ENCODE measurements at places on chromosomes 3 and 15.

GRCh38 chr15:73051391-73051806, 864 bp upstream of the NEO1 start:
- no peak for DNase-seq

DNA sequence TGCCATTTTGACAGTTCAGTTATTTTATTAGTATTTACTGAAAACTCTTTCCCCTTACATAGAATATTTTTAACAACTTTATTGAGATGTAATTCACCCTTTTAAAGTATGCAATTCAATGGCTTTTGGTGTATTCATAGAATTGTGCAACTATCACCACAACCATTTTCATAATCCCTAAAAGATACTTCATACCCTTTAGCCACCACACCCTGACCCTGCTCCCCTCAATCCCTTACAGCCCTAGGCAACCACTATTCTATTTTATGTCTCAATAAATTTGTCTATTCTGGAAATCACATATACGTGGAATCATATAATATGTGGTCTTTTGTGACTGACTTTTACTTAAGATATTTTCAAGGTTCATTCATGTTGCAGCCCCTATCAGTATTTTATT, 29.7 kb downstream of the TEX9 start:
- DNase-seq, result no peak

DNA sequence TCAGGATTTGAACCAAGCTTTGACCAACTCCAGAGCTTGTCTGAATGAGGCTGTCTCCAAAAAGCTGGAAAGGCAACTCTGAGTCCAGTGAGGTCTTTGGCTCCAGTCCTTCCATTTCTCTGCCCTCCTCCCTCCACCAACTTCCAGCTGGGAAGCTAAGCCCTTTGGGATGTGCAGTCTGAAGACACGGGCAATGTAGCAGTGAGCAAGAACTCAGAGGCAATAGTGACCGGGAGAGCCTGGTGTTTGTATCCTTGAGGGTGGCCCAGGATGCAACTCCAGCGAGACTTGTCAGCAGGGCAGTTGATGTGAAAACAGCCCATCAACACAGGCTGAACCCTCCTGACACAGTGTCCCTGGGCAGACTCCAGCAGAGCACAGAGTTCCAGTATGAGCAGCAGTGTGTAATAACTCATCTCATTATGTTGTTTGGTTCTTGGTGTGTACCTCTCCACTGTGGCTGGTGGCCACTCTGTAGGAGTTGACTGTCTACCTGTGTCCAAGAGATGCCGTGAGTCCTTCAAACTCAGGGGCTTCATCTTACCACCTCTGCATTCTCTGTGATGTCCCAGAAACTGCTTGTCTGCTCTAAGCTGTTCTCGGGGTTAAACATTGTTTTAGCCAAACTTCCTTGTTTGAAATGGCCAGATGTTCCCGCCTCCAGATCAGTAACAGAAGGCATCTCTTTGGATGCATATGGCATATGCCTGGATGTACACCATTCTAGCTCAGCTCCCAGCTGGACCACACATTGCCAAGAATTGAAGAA, 6.6 kb downstream of the CDCP1 start:
- no peak for DNase-seq

DNA sequence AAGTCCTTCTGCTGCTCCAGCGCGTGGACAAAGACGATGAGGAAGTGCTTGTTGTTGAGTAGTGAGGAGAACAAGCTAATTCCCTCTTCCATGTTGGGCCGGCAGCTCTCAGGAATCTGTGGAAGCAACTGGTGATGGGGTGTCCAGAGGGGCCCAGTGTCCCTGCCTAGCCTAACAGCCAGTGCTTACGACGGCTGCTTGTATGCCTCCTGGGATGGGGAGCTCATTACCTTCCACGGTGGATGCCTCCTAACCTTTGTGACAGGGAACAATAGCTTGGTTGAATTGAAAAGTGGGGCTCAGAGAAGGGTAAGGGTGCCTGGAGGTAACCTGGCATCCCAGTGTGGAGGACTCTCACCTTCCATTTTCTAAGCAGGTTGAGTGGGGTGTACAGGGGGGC, 22.9 kb downstream of the H1-8 start:
- DNase-seq, result no peak

DNA sequence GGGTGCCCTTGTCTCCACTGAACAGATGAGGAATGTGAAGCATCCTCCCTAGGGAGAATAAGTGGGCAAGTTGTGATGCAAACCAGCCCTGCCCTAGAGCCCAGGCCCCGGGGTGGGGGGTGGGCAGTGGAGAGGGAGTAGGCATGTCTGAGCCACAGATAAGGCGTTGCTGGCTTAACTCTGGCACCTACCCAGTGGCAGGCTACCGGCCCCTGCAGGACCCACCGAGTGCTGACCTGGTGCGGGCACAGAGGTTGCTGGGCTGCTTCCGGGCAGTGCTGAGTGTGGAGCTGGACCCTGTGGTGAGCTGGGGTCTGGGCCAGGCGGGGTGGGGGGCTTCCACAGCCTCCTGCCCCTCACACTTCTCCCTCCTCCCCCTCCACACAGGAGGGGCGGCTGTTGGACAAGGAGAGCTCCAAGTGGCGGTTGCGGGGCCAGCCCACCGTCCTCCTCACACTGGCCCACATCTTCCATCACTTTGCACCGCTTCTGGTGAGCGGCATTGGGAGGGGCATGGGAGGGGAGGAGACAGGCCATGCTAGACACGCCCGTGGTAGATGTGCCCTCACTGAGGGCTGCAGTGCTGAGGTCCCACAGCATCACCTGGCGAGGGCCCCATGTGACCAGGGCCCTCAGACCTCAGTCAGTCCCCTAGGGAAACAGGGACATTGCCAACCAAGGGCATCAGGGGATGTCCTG, 10.1 kb downstream of the RNF123 start:
- DNase-seq, result no peak

GRCh38 chr3:50166620-50167019, 11.5 kb downstream of the SEMA3F start:
- DNase-seq, result no peak

GRCh38 chr3:136949708-136950107, 8.1 kb upstream of the IL20RB start:
- no peak for DNase-seq

DNA sequence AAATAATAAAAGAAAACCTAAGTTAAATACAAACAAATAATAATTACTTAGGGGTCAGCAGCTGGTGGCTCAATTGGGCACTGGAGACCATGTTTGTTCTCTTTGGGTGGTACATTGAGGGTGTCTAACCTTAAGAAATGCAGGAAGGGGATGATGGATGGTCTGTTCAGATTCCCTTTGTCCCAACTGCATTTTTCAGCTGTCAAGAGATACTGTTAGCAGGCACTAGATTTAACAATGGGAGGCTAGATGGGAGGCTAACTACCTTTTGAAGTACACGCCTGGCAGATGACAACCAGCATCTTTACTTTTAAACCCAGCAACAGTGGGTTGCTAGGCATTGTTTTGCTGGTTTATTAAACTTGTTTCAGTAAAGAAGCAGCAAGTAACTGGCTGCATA, 222.5 kb downstream of the SUCLG2 start:
- DNase-seq, result no peak

DNA sequence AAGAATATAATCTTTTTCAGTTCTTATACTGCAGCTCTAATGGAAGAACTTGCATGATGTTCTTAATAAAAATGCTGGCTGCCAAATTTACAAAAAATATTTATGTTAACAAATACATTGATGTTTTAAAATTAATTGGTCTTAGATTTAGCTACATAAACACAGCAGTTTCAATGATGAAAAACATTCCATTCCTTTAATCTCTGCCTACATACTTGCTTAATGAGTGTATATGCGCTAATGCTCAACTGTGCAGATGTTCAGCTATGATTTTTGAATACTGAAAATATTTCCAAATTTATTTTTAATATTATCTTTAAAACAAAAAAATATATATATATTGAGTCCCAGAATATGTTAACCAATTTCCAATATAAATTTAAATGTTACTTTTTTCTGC, 867.4 kb downstream of the ROBO1 start:
- DNase-seq, result no peak

GRCh38 chr15:41567862-41568261, 8.8 kb downstream of the TYRO3 start:
- no peak for DNase-seq

GRCh38 chr3:131596884-131597283, 94.1 kb upstream of the MRPL3 start:
- no peak for DNase-seq

DNA sequence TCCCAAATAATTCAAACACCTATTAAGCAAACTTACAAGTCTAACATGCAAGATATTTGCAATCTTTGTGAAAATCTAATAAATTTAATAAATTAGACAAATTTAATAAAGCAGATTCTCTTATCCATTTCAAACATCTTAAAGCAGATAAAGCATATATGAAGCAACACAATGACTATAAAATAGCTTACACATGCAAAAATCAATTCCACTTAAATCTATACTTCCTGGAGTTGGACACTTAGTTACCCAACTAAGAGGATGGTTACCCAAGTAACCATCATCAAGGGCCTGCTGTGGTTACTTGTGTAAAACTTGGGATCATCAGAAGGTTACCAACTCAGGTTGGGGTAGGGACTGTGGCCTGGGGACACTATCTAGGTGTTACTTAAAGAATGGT, 206.8 kb downstream of the CD47 start:
- DNase-seq, result no peak

DNA sequence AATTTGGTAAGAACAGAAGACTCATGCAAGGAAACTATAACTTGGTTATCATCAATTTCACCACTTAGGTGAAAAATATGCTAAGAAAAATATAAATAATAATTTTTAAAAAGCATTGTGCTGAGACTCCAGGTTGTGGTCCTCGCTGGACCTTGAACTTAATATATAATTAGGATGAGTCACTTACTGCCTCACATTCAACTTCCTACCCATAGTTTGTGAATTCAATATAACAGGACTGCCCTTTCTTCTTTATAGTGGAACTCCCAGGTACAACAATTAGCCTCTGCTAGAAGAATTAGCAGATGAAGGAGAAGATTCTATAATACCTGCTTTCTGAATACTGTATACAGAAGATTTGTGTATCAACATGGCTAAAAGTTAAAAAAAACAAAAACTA, 149.1 kb upstream of the SPRED1 start:
- no peak for DNase-seq

DNA sequence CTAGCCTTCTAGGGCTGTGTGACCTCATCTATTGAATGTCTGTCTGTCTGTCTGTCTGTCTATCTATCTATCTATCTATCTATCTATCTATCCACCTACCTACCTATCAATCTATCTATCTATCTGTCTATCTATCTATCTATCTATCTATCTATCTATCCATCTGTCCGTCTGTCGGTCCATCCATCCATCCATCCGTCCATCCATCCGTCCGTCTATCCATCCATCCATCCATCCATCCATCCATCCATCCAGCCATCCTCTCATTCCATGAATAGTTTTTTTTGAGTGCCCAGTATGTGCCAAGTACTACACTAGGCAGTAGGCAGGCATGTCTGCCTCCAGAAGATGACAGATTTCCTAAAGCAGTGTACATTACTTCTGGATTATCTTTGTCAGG, 122.5 kb downstream of the FOXB1 start:
- no peak for DNase-seq

GRCh38 chr15:53072077-53072476, 281.9 kb upstream of the ONECUT1 start:
- peak; percentile 1 for DNase-seq

- no peak for DNase-seq
Measured at GRCh38 chr3:11185564-11186317, 31.4 kb downstream of the HRH1 start.

DNA sequence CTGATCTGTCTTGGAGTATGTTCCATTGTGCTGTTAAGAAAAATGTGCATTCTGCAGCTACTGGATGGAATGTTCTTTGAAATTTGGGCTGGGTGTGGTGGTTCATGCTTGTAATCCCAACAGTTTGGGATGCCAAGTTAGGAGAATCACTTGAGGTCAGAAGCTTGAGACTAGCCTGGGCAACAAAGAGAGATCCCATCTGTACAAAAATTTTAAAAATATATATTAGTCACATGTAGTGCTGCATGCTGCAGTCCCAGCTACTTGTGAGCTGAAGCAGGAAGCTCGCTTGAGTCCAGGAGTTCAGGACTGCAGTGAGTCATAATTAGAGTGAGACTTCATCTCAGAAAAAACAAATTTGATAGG, 62.8 kb upstream of the PLSCR4 start:
- DNase-seq, result no peak

GRCh38 chr3:188057124-188057523, 96.8 kb upstream of the LPP start:
- DNase-seq, result no peak

- no peak for DNase-seq
Measured at GRCh38 chr3:9078561-9079240, 115.4 kb upstream of the RAD18 start.

- no peak for DNase-seq
Measured at GRCh38 chr3:117005911-117006522, 296.4 kb downstream of the TUSC7 start.

- no peak for DNase-seq
Measured at GRCh38 chr15:98035134-98035533, 74.6 kb downstream of the ARRDC4 start.

GRCh38 chr15:43186003-43186353, 775 bp downstream of the CCNDBP1 start:
- peak; percentile 24 for DNase-seq

DNA sequence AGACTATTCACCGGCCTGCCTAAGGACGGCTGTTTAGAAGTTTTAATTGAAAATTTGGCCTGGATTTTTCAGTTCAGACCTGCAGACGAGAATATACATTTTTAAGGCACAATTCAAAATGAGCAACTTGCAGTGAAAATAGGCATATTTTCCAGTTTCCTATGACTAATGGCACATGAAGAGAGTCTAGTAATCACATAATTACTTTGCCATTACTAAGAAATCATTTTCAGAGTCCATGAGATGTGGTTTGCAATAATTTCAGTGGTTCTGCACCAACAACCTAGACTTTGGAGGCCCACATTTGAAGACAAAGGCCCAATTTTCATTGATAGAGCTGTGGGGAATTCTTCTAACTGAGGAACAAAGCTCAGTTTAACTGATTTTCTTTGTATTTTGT, 205.3 kb downstream of the SOX2 start:
- DNase-seq, result no peak

DNA sequence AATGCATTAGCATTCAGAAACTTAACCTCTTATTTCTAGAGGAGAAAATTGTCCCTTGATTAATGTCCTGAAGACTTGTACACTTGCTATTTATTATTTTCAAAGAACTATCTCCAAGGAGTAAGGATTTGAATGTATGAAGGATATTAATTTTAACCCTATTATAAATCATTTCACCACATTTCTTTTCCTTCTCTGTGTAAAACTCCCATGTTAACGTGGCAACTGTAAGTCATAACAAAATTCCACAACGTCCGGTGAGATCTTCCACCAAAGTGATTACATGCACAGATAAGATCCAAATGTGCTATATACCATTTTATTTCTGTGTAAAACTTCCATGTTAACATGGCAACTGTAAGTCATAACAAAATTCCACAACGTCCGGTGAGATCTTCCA, 229.1 kb upstream of the ARHGEF26 start:
- DNase-seq, result no peak

All from KG1 (cell line).